ENCODE measurements at places on chromosomes 7 and 10. TPM values are rescaled to one million over a fixed set of nuclear protein-coding genes. Genes with fewer than 3 reads are reported as not detected.

CPN1 gene
- not detected for total RNA-seq

DNA sequence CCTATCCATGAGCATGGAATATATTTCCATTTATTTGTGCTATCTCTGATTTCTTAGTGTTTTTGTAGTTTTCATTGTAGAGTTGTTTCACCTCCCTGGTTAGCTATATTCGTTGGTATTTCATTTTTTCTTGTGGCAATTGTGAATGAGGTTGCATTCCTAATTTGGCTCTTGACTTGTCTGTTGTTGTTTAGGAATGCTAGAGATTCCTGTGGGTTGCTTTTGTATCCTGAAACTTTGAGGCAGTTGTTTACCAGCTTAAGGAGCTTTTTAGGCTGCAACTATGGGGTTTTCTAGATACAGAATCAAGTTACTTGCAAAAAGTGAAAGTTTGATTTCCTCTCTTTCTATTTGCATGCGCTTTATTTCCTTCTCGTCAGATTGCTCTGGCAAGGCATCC lies 304.7 kb upstream of the GRM3 start:
- H3K4me1 ChIP-seq, result no peaks in the 10 kb centered on the region
- no peak overlapping the region for H3K4me3 ChIP-seq
- H3K27me3 ChIP-seq, result no peaks in the 10 kb centered on the region
- no peak for DNase-seq
- no peaks in the 10 kb centered on the region for H3K36me3 ChIP-seq

DNA sequence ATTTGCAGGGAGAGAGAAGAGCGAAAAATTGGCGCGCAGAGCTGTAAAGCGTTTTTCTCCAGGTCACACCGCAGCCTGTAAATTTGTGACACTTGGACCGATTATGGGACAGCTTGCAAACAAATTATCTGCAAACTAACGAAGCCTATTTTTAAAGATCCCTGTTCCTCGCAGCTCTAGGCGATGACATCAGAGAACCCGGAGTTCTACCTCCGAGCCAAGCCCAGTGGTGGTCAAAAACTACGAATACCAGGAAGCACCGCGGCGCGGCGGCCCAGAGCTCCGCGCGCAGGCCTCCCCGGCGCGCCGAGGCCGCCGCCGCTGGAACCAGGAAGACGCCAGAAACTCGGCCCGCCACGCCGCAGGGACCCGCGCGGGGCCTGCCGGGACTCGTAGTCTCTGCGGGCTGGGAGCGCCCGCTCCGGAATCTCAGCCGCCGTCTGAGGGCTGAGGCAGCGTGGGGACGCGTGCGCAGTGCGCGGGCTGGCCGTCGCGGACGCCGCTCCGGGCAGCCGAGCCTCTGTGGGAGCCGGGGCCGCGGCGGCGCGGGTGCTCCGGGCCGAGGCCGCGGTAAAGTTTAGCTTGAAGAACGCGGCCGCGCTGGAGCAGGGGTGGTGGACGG lies at the start of gene PLEKHA1:
Gene PLEKHA1, plus strand, starts transcription at position 472 of the 622 bp plus-strand sequence. CDS start 18,493 bp downstream, outside the sequence.
- DNase-seq, result peak; percentile 95
- H3K4me1 ChIP-seq, result peaks cover 13% of the 10 kb centered on the region

DNA sequence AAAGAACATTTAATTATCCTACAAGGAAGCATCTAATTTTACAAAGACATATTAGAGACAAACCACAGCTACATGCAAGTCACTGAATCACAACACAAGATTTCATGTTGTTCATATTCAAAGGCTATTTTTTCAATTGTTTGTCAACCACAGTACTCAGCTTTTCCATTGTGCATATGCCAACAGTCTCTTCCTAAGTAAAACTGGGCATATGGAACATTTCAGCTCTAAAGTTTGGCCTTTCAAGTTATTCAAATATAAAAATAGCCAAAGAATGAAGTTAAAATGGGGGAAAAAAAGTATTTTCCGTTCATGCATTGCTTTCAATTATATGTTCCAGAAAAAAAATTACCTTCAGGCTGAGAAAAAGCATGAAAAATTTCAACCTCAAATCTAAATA lies 537.9 kb downstream of the PLXDC2 start:
- no peak for DNase-seq
- no peaks in the 10 kb centered on the region for H3K27me3 ChIP-seq
- H3K36me3 ChIP-seq, result no peaks in the 10 kb centered on the region
- no peaks in the 10 kb centered on the region for H3K4me1 ChIP-seq
- no peak overlapping the region for H3K4me3 ChIP-seq

PIP gene
- total RNA-seq, result not detected

NEBL gene
- total RNA-seq, result not detected

PILRA gene
- 9.8 TPM for total RNA-seq

DNA sequence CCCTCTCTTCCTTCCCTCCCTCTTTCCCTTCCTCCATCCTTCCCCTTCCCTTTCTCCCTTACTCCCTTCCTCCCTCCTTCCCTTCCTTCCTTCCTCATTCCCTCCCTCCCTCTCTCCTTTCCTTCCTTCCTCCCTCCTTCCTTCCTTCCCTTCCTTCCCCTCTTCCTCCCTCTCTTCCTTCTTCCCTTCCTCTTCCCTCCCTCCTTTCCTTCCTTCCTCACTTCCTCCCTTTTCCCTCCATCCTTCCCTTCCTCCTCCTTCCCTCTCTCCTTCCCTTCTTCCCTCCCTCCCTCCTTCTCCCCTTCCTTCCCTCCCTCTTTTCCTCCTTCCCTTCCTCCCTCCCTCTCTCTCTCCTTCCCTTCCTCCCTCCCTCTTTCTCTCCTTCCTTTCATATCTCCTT lies 12.7 kb upstream of the SLC18A2 start:
- no peak overlapping the region for H3K27ac ChIP-seq
- H3K4me3 ChIP-seq, result no peak overlapping the region
- no peaks in the 10 kb centered on the region for H3K36me3 ChIP-seq
- DNase-seq, result no peak
- no peaks in the 10 kb centered on the region for H3K4me1 ChIP-seq
- H3K27me3 ChIP-seq, result peaks cover 17% of the 10 kb centered on the region

- H3K4me1 ChIP-seq, result no peaks in the 10 kb centered on the region
- H3K4me3 ChIP-seq, result no peak overlapping the region
- no peak for DNase-seq
- no peak overlapping the region for H3K27ac ChIP-seq
- no peaks in the 10 kb centered on the region for H3K36me3 ChIP-seq
Observed at GRCh38 chr7:157978766-157979165, 608.9 kb downstream of the PTPRN2 start.

GRCh38 chr7:71350680-71351079 lies 218.7 kb downstream of the GALNT17 start:
- H3K27ac ChIP-seq, result no peak overlapping the region
- no peaks in the 10 kb centered on the region for H3K4me1 ChIP-seq
- no peaks in the 10 kb centered on the region for H3K36me3 ChIP-seq

- no peaks in the 10 kb centered on the region for H3K36me3 ChIP-seq
- H3K27ac ChIP-seq, result no peak overlapping the region
- H3K4me1 ChIP-seq, result peaks cover 84% of the 10 kb centered on the region
- no peak overlapping the region for H3K4me3 ChIP-seq
- peak; percentile 65 for DNase-seq
Observed at GRCh38 chr10:124119946-124120345, 26.5 kb upstream of the CHST15 start.

ANXA8L1 gene
- not detected for total RNA-seq

Measured in B cell (primary cell).